ENCODE measurements at places on chromosomes 13 and 19. TPM values are rescaled to one million over a fixed set of nuclear protein-coding genes. Genes with fewer than 3 reads are reported as not detected.

Gene GRK1
- not detected for total RNA-seq

Gene F10
- total RNA-seq, result 9.7 TPM

Gene ZNF530
- 1.4 TPM for total RNA-seq

Gene GRIN3B
- total RNA-seq, result not detected

Gene RYR1
- 1.5 TPM for total RNA-seq

Gene CEACAM5
- total RNA-seq, result 0.31 TPM

Gene KLK14
- total RNA-seq, result not detected

Gene TTC9B
- not detected for total RNA-seq

Gene DNASE2
- 33.9 TPM for total RNA-seq

Gene CYSLTR2
- total RNA-seq, result 0.19 TPM

Gene DCLK1
- 28.0 TPM for total RNA-seq
